ENCODE measurements at places on chromosomes 4 and X.
A peak's percentile ranks its signal among the peaks of the same experiment; 100 is the strongest.

DNA sequence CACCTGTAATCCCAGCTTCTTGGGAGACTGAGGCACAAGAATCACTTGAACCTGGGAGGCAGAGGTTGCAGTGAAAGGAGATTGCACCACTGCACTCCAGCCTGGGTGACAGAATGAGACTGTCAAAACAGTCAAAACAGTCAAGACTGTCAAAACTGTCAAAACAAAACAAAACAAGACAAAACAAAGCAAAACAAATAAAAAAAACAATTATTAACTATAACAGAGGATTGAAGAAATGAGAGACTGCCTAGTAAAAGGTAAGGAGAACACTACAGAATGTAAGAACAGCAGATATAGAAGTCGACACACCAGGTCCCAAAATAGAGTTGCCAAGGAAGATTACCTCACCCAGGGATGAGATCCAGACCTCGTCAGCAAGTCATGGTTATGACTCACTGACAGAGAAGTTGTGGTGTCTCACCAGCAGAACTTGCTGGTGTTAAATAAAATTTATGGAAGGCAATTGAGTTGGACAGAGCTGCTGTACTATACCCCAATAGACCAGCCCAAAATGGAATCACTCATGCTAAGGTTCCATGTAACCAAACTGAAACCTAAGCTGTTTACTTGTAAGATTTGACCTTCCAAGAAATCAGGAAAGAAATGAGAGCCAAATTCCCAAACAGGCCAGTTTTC, 32.1 kb upstream of the GK start:
- DNase-seq = peak; percentile 5

- no peak for DNase-seq
These were observed 98.2 kb downstream of the ANK2 start for GRCh38 chr4:113147498-113148111.

GRCh38 chr4:141684785-141685184, 48.4 kb downstream of the IL15 start:
- no peak for DNase-seq

DNA sequence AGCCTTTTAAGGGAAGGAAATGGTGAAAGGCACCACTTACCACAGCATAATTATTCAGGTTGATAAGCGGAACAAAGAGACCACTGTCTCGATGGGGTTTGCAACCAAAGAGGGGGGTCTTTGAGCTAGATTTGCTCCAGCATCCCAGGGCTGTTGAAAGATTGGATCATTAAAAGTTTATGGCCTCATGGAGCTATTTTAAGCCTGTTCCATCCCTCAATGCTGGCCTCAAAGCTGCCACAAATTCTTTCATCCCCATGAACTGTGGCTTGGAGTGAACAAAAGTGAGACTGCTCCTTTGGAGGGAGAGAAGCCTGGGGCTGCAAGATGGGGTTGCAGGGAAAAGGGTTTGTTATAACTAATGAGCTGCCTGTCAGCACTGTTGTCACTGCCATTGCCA, 209.8 kb downstream of the RTL9 start:
- DNase-seq = no peak

- DNase-seq = no peak
These were observed 1.7 kb downstream of the CTBP1 start for GRCh38 chr4:1246901-1247863.

DNA sequence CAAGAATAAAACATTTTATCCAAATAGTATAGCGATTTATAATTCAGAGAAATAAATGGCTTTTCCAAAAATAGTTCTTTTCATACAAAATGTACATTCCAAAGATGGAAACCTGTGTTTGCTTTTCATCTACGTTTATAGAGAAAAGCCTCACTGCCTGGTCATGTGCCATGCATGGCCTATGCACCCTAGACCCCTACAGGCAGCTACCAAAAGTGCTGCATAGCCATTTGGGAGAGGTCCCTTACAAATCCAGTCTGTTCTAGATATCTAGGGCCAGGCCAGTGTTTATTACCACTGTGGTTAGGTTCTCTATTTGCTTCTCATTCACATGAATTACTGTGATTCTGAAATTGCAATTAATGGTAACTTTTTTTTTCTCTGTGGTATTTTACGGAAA, 17.2 kb downstream of the HMGB2 start:
- no peak for DNase-seq

DNA sequence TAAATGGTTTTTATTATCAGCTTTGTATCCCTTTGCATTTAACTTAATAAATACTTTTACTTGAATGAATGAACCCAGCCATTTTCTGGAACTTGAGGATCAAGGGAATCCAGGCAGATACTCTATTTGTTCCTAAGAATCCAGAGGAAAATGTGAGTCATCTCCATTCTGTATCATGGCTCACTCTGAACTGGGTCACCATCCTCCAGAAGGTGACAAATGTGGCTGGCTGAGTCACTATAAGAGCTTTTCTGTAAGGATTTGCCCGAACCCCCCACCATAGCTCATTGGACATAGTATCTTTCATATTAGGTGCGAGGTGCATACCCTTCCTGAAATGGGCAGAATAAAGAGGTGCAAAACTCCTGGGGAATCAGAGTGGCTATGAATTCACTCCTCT, 25.8 kb downstream of the RTL9 start:
- no peak for DNase-seq

GRCh38 chrX:87664381-87664780, 146.8 kb downstream of the KLHL4 start:
- no peak for DNase-seq

DNA sequence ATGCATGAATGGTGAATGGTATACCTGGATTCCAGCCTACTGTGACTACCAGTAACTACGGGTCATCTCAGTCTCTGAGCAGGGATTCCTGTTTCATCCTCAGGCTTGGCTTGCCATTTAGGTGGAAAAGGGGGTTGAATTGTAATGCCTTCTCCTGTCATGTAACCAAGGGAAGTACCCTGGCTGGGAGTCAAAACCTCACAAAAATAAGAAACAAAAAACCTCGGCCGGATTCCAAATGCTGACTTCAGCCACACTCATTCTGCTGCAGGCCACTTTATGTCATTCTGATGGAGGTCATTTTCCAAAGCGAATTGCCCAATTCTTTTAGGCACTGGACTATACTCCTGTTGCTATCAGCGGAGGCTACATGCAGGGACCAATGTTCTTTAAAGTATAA, 324.7 kb downstream of the LDB2 start:
- peak; percentile 70 for DNase-seq

- peak; percentile 15 for DNase-seq
These were observed 45.8 kb downstream of the SLC39A8 start for GRCh38 chr4:102299354-102300107.

DNA sequence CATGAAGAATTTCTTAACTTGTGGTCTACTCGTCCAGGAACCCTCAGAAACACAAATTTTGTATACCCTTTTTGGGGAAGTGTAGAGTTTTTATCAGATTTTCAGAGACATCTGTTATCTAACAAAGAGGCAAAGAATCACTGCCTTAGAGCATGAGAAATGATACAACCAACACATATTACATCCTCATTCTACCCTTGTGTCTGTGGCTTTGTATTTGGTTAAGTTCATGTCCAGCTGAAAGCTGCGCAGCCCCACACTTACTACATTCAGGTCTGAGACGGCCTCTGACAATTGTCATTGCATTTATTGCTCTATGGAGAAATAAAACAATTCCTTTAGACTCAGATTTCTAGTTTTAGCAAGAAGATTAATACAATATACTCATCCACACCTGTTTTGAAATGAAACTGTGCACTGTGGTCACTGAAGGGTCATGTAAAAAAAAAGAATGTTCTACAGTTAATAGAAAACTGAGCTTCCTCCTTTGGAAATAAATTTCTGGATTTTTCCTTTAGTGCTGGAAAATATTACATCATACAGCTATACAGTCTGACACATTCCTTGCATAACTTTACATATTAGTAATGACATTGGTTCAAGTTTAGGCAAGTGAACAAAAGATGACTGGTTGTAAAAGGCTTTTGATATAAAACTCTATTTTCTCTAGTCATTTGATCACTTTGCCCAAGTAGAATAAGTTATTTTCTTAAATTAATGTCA, 39.8 kb downstream of the GLRB start:
- DNase-seq = peak; percentile 1
